ENCODE measurements at places on chromosomes 1 and 21. TPM values are rescaled to one million over a fixed set of nuclear protein-coding genes. Genes with fewer than 3 reads are reported as not detected.

The PARP1 gene
- 139 TPM for total RNA-seq

The CD34 gene
- total RNA-seq = not detected

The RPAP2 gene
- 36.2 TPM for total RNA-seq

The OR2T11 gene
- total RNA-seq = not detected

The CAPN8 gene
- total RNA-seq = not detected

The MATN1 gene
- total RNA-seq = not detected

The LEFTY1 gene
- total RNA-seq = not detected

The PLA2G5 gene
- not detected for total RNA-seq

The RGS8 gene
- total RNA-seq = not detected

The SPRR3 gene
- not detected for total RNA-seq

The RHD gene
- 0.10 TPM for total RNA-seq

The ALPL gene
- not detected for total RNA-seq

The OR14K1 gene
- total RNA-seq = not detected

The SPATA46 gene
- not detected for total RNA-seq

The LRRIQ3 gene
- total RNA-seq = 0.45 TPM

The CNST gene
- total RNA-seq = 30.4 TPM

The KRTAP10-9 gene
- not detected for total RNA-seq

The FYB2 gene
- total RNA-seq = not detected

The ZBTB21 gene
- 23.6 TPM for total RNA-seq

The SEC16B gene
- total RNA-seq = not detected

The OR2T33 gene
- total RNA-seq = not detected

The FMO1 gene
- total RNA-seq = not detected

The ADAMTS4 gene
- total RNA-seq = 0.82 TPM

The STIL gene
- total RNA-seq = 48.0 TPM

The IFI44 gene
- total RNA-seq = 165 TPM

The RNF186 gene
- total RNA-seq = not detected

The NSUN4 gene
- 22.5 TPM for total RNA-seq

The FBXO2 gene
- total RNA-seq = 6.0 TPM

The TNN gene
- total RNA-seq = not detected

The CEP104 gene
- total RNA-seq = 41.2 TPM

The AMPD1 gene
- not detected for total RNA-seq

The BARHL2 gene
- total RNA-seq = not detected

The PGLYRP3 gene
- total RNA-seq = not detected

Data from activated CD8-positive, alpha-beta T cell treated with anti-CD3 and anti-CD28 coated beads, Interleukin-2, amount 10 ng/mL, durations not matched to agents 7 days and 5 days (primary cell).